ENCODE measurements at places on chromosomes 3 and 15.

GRCh38 chr3:121979734-121980449, 42.2 kb downstream of the ILDR1 start:
- no peak for DNase-seq

DNA sequence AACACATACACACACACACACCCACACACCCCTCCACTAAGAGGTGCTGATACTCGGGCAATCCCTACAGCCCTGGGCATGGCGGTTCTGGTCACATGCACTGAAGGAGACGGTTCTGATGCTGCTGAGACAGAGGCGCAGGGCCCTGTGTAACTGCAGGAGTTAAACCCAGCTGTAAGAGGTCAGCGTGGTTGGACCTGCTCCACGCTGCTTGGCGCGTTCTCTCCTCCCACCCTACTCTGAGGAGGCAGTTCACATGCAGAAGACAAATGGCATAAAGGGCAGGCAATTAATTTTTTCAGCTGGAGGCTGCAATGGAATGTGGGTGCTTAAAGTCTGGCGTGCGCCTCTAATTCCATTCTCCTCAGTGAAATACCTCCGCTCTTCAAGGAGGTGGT, 35.2 kb downstream of the GRK7 start:
- DNase-seq = no peak

DNA sequence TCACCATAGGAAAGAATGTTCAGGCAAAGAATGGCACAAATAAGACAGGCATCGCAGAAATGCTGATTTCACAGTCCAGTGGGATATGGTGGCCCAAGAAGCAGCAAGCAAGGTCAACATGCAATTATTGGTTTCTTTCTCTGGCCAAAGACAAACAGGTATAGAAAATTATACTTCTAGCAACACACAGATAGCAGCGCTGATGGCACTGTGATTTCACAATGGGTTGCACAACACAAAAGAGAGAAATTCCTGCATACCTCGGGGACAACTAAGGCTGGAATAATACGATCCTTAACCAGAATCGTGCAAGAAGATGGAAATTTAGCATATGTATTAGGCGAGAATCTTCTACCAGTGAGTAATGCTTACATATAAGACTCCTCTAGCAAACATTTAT, 76.3 kb upstream of the NR2F2 start:
- DNase-seq = no peak

- no peak for DNase-seq
Observed at GRCh38 chr15:48800811-48801455, 9.9 kb downstream of the CEP152 start.

- DNase-seq = no peak
Observed at GRCh38 chr15:20280933-20281463, 260.6 kb downstream of the GOLGA6L6 start.

- DNase-seq = no peak
Observed at GRCh38 chr15:33638453-33638852, 327.7 kb downstream of the RYR3 start.

DNA sequence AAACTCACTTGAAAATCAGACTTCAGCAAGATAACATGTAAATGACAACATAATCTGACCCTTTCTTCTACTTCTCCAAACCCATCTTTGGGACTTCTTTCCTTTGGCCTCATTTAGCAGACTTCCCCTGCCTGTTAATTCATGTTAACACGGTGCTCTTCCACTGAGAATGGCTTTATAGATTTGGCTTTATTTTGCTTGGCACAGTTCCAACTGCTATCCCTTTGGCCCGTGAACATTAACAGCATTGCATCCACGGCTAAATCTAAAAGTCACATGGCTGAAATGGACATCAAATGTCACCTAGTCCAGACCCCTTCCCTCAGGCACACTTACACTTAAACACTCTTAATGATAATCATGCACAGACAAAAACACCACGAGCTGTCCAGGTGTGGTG, 3.8 kb downstream of the ZMAT3 start:
- DNase-seq = no peak

GRCh38 chr3:7340795-7341194, 479.9 kb downstream of the GRM7 start:
- no peak for DNase-seq

DNA sequence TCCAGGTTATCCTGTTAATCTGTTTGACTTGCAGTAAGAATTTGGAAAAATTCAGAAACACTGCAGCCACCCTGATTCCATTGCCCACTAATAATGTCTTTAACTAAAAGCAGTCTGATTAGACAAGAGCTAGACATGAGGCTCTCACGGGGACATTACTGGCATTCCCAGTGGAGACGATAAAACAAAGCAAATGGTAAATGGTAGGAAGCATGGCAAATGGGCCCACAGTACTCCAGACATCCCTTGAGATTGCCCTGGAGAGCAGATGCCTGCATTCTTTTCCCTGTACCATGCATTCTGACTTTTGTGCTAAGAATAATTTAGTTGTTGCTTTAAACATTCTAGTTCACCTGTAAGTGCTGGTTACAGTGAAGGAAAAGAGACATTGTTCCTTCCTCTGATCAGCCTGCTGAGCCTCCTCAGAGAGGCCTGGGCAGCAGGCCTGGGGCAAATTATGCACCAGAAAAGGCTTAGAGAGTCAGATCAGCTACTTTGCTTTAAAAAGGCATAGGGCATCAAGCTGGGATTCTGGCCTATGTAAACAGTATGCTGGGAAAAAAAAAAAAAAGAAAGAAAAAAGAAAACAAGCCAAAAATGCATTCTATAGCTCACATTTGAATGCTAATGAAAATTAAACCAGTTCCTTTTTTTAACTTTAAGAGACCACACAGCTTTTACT, 204.6 kb downstream of the GABRG3 start:
- no peak for DNase-seq

DNA sequence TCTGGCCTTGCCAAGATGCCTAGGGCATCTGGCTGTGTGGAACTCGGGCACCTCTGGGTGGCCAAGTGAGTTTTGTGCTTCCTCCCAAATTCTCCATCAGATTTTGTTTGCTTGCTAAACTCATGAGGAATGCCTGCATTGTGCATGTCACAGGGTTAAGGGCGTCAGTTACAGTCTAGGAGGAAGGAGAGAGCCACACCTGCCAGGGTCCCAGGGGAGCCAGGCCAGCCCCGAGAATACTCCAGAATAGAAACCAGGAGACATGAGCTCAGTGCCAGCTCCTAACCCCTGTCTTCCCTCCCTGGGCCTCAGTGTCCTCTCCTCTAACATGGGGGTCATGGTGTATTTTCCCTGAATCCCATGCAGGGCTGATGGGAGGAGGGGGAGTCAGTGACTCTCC, 22.0 kb upstream of the SKOR1 start:
- DNase-seq = no peak

- DNase-seq = no peak
Observed at GRCh38 chr3:31793821-31794220, 187.2 kb downstream of the OSBPL10 start.

DNA sequence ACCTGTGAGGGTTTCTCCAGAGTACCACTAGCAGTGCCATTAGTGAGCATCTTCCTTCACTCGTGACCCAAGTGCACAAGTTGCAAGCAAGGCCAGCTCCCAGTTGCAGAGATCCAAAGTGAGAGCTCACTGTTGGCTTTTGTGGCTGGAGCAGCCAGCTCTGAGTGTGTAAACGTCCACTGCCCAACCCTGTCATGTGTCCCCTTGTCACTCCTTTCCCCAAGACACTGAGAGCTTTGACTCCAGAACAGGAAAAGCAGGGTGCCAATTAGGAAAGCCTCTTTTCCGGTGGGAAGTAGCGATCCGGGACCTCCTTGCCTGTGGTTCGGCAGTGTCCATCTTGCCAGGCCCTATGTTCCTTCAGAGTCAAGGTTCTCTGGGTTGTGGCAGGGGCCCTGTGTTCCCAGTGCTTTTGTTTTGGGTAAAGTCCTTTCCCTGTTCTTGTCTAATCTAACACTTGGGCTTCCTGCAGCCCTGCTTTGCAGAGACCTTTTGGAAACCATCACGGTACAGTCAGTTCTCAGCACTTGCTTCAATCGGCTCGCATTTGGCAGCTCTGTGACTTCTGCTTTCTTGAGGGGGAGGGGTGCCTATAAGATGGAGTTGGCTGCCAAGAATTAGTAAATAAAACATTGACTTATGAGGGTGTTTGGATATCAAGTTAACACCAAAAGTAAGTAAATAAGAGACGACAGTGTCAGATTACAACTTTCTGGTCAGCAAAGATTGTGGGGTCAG, 90.5 kb downstream of the DNASE1L3 start:
- no peak for DNase-seq

GRCh38 chr15:58608129-58608590, 141.3 kb downstream of the ADAM10 start:
- no peak for DNase-seq
